MM.1S (cell line): ENCODE measurements at places on chromosomes 7 and 10.

DNA sequence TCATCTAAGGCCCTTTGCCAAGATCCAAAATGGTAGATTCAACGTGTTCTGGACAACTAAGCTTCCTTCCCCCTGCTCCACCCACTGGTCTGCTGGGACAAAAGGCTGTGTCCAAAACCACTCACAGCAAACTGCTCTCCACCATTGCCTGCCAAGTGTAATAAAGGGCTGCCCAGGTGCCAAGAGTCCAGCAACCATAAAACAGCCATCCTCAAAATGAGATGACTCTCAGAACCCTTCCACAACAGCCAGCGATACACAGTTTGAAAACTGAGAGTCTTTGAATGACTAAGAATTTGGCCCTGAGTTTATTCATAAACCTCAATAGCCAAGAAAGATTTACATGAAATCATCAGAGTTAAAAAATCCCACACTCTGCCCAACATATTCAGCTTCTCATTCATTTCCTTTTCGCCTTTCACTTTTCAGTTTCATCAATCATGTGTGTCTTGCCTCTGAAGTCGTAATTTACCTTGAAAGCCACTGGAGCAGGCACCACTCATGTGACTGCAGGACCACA, 658.1 kb upstream of the MGMT start:
- no peak for DNase-seq

- peak; percentile 79 for DNase-seq
These were observed at the start of gene SFMBT2 for GRCh38 chr10:7410862-7411670. Gene SFMBT2 (minus strand): TSS chr10:7411034. CDS start chr10:7381898, 29,136 bp downstream.

GRCh38 chr10:72215611-72216549, at the start of the genes ANAPC16 and ASCC1:
Gene ANAPC16 (plus strand): TSS chr10:72216012. CDS start chr10:72223915, 7,903 bp downstream.
Gene ASCC1 (minus strand): TSS chr10:72216276. CDS start chr10:72213298, 2,978 bp downstream.
- peak; percentile 95 for DNase-seq

- DNase-seq, result no peak
These were observed 906.7 kb downstream of the GRID1 start for GRCh38 chr10:85459906-85460305.

DNA sequence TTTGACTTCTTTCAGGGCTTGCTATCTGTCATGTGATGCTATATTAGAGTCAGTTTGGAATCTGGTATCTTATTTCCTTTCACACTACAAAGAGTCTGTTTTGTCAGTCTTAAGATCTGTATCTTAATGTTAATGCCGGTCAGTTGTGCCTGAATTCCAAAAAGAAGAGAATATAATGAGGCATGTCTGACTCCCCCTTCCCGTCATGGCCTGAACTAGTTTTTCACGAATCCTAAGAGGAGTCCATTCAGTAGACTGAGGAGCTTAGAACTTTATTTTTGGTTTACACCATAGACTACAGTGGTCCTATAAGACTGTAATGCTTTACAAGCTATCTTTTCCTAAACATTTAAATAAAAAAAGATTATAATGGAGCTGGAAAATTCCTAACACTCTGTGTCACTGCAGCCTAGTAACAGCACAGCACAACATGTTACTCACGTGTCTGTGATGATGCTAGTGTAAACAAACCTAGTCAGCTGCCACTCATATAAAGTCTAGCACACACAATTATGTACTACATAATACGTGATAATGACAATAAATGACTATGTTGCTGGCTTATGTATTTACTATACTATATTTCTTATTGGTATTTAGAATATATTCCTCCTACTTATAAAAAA, 50.6 kb downstream of the VPS41 start:
- DNase-seq, result no peak

GRCh38 chr10:131213741-131214505, 97.6 kb downstream of the TCERG1L start:
- no peak for DNase-seq

DNA sequence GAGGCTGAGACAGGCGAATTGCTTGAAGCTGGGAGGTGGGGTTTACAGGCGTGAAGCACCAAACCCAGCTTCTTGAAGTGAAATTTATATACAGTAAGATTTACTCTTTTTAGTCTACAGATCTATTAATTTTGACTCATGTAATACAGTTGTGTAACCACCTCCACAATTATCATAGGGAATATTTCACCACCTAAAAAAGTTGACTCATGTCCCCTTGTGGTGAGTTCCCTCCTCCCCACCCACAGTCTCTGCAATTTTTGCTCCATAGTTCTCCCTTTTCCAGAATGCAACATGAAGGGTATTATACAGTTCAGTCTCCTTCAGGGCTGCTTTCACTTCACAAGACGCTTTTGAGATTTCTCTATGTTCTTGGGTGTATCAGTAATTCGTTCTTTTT, 156.8 kb downstream of the FAM107B start:
- DNase-seq, result no peak

GRCh38 chr10:71865561-71866041, 14.6 kb upstream of the PSAP start:
- no peak for DNase-seq

GRCh38 chr7:15932318-15932717, 245.8 kb upstream of the MEOX2 start:
- no peak for DNase-seq

GRCh38 chr7:23539494-23539907, 7.7 kb upstream of the TRA2A start:
- DNase-seq, result peak; percentile 55

DNA sequence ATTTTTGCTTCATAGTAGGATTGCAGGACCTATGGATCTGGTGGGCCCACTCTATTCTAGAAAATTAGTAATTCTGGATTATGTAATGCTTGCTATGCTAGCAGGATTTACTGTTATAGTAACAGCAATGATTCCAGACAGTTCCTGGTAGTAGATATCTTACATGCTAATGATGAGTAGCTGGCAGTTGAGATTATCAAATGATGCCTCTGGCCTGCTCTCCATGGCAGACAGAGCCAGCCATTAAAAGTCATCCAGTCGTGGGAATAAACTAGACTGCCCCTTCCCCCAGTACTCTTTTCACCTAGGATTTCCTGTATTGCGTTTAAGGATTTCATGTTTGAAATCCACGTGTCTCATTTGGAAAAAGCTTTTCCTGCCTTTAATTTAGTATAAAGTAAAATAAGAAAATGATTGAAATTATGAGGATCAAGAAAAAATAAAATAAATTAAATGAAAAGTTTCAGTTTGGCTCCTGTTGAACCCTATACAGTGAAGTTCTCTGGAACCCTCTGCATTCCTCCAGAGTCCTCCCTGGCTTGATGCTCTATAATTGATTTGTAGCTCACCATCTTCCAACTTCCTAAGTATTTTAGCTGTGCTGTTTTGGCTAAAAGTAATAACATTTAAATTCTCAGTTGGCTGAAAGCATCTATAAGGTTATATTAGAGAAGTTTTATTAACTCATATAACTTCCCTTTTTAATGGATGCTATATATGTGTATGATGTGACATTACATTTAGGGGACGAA, 14.6 kb downstream of the UMAD1 start:
- DNase-seq, result no peak

DNA sequence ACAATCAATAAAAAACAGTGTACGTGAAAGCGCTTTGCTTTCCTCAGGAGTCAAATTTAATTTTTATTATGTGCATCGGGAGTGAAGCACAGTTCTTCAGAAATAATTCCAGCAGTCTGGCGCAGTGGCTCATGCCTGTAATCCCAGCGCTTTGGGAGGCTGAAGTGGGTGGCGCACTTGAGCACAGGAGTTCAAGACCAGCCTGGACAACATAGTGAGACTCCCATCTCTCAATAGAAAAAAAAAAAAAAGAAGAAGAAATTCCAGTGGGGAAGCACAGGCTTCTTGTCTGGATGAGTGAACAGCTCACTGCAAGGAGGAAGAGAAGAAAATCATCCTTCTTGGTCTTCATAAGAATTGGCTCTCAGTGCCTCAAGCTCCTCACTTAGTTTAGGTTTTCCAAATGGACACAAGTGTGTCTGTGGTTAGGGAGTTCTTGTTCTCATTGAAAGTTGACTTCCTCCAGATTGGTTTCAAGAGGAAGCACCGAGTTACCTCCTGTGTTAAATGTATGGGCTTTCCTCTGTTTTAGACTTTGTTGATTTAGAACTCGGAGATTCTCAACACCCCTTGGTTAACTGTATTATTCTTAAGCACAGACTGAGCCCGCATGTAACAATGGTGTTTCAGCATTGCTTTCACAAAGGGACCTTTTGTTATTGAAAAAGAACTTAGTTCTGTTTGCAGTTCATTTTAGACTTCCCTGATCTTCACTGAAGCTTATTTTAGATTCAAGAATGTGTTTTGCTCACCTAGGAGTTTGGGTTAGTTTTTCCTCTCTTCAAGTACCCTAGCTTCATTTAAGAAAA, 28.0 kb downstream of the LMTK2 start:
- no peak for DNase-seq

GRCh38 chr7:73719806-73720169, 319 bp upstream of the STX1A start:
- DNase-seq, result no peak

DNA sequence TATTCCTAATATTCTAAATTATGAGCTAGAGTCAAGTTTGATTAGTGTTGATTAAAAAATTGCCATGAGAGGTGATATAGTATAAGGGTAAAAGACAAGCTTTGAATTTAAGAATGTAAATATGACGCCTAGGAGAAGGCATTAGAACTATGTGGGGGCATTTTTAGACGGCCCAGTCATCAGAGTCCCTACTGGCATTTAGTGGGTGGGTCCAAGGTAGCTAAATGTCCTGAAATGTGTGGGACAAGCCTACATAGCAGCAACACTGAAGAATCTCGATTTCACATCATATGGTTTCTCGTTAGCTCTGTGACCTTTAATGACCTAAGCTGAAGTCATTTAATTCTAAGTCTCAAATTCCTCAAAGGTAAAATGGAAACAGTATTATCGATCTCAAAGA, 133.5 kb downstream of the SGMS1 start:
- DNase-seq, result no peak

GRCh38 chr7:129095258-129095657, 40.3 kb upstream of the TNPO3 start:
- DNase-seq, result peak; percentile 98
